GM12878 (cell line): ENCODE measurements at places on chromosomes 2 and 18.

- peaks cover 93% of the 10 kb centered on the region for H3K4me1 ChIP-seq
- no peaks in the 10 kb centered on the region for H3K27me3 ChIP-seq
- no peak for DNase-seq
- peaks cover 12% of the 10 kb centered on the region for H3K36me3 ChIP-seq
- peak overlapping the region; percentile 47; the same call in 1 of the 2 replicates for H3K4me3 ChIP-seq
Measured at GRCh38 chr2:233082931-233083755, 23.0 kb downstream of the INPP5D start.

GRCh38 chr2:180003559-180003958, 3.5 kb downstream of the CWC22 start:
- no peaks in the 10 kb centered on the region for H3K36me3 ChIP-seq
- H3K27me3 ChIP-seq = no peaks in the 10 kb centered on the region
- H3K27ac ChIP-seq = no peak overlapping the region

DNA sequence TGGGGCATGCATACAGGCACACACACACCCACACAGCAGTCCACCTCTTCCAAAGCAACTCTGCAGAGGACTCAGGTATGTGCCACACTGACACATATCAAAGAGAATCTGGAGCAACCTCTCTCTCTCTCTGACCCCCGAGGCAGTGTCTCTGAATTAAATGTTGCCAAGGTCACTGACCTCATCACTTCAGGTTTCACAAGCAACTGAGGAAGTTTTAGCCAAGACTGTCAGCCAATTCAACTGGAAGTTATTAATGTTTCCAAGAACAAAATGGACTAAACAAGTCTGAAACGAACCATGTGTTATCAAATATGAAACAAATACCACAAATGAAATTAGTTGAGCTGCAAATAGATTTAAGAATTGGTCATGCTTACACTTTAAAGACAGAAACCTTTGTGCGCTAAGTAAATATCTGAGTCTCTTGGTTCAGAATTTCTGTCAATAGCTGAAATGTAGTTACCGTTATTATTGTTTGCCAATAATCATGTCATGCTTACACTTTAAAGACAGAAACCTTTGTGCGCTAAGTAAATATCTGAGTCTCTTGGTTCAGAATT, 86.1 kb downstream of the SLC25A12 start:
- H3K27me3 ChIP-seq = no peaks in the 10 kb centered on the region
- no peak overlapping the region for H3K27ac ChIP-seq
- no peak overlapping the region for H3K4me3 ChIP-seq
- DNase-seq = no peak
- H3K36me3 ChIP-seq = peaks cover 4% of the 10 kb centered on the region; the same call in 1 of the 2 replicates

DNA sequence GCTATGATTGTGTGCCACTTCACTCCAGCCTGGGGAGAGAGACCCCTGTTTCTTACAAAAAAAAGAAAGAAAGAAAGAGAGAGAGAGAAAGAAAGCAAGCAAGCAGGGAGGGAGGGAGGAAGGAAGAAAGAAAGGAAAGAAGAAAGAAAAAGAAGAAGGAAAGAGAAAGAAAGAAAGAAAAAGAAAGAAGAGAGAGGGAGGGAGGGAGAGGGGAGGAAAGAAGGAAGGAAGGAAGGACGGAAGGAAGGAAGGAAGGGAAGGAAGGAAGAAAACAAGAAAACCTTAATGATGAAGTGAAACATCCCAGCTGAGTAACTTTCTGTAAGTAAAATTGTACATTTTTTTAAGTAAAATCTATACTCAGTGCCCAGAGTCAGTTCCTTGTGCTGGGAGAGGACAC, 75.5 kb upstream of the GLS start:
- H3K27me3 ChIP-seq = no peaks in the 10 kb centered on the region
- DNase-seq = no peak
- no peak overlapping the region for H3K4me3 ChIP-seq
- no peak overlapping the region for H3K27ac ChIP-seq

- no peak overlapping the region for H3K27ac ChIP-seq
- no peaks in the 10 kb centered on the region for H3K36me3 ChIP-seq
- H3K4me1 ChIP-seq = no peaks in the 10 kb centered on the region
- H3K27me3 ChIP-seq = no peaks in the 10 kb centered on the region
- DNase-seq = no peak
Measured at GRCh38 chr2:28339516-28340175, 53.0 kb upstream of the FOSL2 start.

- H3K27ac ChIP-seq = no peak overlapping the region
- 0 out of 2 replicates have a peak, but pooled peaks cover 4% of the 10 kb centered on the region for H3K27me3 ChIP-seq
- no peaks in the 10 kb centered on the region for H3K4me1 ChIP-seq
- H3K4me3 ChIP-seq = no peak overlapping the region
- no peak for DNase-seq
Measured at GRCh38 chr18:10440884-10441283, 13.6 kb upstream of the APCDD1 start.

- H3K27me3 ChIP-seq = no peaks in the 10 kb centered on the region
- no peaks in the 10 kb centered on the region for H3K4me1 ChIP-seq
- H3K36me3 ChIP-seq = no peaks in the 10 kb centered on the region
- H3K27ac ChIP-seq = no peak overlapping the region
- H3K4me3 ChIP-seq = no peak overlapping the region
Measured at GRCh38 chr18:80170395-80171053, 61.5 kb downstream of the ADNP2 start.

DNA sequence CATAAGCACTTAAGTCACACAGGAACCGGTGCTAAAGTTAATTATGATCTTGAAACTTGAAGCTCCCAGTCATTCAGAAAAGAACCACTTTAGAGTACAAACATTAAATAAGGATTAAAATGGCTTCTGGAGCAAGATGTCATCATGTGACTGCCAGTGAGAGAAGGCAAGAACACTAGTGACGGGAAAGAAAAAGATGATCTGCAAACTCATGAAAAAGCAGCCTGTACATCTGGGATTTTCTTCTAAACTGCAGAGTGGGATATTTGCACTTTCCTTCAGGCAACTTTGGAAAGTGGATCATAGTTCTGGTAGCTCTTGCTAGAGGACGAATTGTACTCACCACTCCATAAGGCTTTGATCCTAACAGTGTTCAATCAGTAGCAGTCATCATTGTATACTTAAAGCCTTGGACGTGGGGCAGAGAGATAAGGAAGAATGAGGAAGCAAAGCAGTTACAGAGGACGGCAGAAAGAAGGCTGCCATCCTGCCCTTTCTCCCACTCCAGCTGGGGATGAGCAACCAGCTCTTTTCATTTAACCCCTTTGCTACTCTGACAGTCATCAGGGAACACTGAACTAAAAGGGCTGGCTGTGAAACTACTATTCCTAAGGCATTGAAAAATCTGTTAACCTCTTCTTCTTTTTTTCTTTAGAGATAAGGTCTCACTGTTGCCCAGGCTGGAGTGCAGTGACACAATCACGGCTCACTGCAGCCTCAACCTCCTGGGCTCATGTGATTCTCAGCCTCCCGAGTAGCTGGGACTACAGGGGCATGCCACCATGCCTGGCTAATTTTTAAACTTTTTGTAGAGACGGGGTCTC, 18.1 kb downstream of the ABHD3 start:
- no peaks in the 10 kb centered on the region for H3K27me3 ChIP-seq
- H3K4me3 ChIP-seq = no peak overlapping the region; the same call in 1 of the 2 replicates
- peak overlapping the region; percentile 39 for H3K27ac ChIP-seq
- no peak for DNase-seq

DNA sequence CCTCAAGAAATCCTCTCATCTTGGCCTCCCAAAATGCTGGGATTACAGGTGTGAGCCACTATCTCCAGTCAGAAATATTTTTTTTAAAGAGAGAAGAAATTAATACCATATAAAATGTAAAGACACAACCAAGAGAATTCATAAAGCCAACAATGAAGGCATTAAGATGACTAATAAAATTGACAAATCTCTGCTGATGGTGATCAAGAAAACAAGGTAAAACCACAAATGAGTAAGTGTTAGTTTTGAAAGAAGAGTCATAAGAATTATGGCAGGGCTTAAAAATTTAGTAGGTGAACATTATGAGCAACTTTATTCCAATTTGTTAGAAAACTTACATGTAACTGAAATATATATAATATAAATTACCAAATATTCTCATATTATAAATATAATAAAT, 752.8 kb upstream of the CELF4 start:
- H3K4me3 ChIP-seq = no peak overlapping the region
- no peaks in the 10 kb centered on the region for H3K36me3 ChIP-seq
- H3K27me3 ChIP-seq = no peaks in the 10 kb centered on the region
- no peaks in the 10 kb centered on the region for H3K4me1 ChIP-seq

DNA sequence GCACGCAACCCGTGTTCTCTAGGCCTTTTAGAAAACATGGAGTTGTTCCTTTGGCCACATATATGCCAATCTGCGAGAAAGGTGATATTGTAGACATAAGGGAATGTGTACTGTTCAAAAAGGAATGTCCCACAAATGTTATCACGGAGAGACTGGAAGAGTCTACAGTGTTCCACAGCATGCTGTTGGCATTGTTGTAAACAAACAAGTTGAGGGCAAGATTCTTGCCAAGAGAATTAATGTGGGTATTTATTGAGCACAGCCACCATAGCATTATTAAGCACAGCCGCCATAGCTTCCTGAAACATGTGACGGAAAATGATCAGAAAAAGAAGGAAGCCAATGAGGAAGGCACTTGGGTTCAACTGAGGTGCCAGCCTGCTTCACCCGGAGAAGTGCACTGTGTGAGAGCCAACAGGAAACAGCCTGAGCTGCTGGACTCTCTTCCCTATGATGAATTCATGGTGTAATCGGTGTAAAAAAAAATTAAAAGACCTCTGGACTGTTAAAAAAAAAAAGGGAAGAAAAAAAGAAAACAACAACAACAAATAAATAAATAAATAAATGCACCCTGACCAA, 29.0 kb upstream of the REL start:
- H3K4me1 ChIP-seq = peaks cover 3% of the 10 kb centered on the region; the same call in 1 of the 2 replicates
- no peaks in the 10 kb centered on the region for H3K27me3 ChIP-seq
- no peak overlapping the region for H3K4me3 ChIP-seq
- no peaks in the 10 kb centered on the region for H3K36me3 ChIP-seq
